ENCODE measurements at places on chromosomes 4 and X.

GRCh38 chr4:143693856-143694255 lies 6.6 kb downstream of the FREM3 start:
- no peak for DNase-seq

DNA sequence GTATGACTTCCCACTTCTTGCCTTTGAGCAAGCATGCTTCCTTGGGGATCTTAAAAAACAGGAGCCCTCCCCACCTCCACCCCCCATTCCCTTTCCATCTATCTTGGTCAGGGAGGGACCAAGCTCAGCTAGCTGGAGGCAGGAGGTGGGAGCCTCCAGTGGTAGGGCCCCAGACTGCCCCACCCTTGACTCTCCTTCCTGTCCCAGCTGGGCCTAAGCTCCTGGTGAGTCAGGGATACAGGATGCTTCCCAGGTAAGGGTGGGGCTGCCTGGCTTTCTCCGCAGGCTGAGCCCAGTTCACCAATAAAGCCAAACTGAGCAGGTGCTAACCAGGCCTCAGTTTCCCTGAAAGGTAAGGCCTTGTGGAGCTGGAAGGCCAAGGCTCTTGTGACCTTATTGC lies 15.2 kb downstream of the EFNB1 start:
- no peak for DNase-seq

DNA sequence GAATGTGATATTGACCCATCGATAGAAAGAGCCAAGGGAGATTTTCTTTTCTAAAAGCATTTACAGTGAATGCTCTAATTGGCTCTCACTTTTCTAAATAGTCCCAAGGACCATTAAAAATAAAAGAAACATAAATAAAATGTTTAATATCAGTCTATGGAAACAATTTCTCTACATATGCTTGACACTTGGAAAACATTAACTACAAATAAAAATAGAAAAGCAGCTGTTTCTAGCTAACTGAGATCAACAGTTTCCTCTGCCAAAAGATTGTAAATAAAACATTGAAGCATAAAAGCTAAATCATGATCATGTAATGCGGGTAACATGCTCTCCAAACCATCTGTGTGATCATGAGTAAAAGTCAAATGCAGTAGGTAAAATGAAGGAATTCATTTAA lies 49.7 kb downstream of the CORIN start:
- DNase-seq, result no peak

DNA sequence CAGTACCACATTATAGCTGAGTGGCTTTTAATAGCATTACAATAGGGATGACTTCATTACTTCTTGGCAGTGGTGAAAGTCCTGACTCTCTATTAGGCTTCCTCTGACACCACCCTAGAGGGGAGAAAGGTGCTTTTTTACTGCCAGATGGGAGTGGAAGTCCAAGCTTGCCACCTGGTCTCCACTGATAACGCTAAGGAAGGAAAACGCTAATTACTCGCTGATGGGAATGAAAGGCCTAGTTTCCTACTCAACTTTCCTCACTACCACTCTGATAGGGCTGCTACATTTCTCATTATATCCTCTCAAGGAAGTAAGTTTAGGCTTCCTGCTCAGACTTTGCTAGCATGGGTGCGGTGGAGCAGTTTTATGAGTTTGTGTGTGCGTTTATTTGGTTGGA lies 62.3 kb upstream of the PAGE3 start:
- no peak for DNase-seq

- no peak for DNase-seq
Measured at GRCh38 chrX:9318213-9318612, 146.6 kb upstream of the TBL1X start.

- DNase-seq, result no peak
Measured at GRCh38 chrX:40329616-40330015, 231.9 kb upstream of the BCOR start.
